ENCODE measurements at places on chromosomes 3 and 15.

DNA sequence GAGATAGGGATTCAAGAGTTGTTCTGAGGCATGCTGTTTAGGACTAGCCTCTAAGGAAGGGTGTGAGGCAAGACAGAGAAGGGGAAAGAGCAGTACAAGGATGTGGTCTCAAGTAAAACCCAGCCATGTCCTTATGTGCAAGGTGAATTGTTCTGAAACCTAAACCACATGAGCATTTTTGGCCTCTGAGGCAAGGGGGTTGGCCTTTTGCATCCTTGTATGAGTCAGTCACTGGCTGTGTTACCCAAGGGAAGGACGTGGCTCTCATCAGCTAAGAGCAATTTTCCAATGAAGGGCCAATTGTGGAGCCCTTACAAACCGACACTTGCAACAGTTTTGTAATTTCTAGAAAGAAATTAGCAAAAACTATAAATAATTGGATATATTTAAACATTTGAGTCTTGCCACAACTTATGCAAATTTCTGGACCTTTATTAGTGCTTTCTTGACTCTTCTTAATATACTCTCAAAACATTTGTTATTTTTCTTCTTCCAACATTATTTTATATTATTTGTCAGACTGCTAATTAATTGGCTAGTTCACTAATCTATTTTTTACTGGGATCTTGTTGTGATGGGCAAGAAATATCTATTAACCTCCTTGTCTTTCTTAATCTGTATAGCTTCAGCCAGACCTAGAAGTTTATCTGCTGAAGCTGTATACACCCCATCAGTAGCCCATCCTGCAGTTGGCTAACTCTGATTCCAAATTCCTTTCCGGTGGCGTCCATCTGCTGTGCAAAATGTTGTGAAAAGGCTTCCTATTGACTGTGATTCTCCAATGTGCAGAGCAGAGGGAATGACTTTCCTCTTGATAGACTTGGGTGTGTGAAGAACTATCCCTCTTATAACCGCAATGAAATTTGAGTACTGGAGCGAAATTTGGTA, 97.7 kb upstream of the P2RY1 start:
- no peak for DNase-seq

- DNase-seq, result peak; percentile 52
These were observed 33.9 kb downstream of the MYO5C start for GRCh38 chr15:52261498-52262242.

- no peak for DNase-seq
These were observed 42.7 kb upstream of the MTMR10 start for GRCh38 chr15:31034152-31034551.

- no peak for DNase-seq
These were observed 274 bp upstream of the ZCWPW2 start for GRCh38 chr3:28348265-28348628.

DNA sequence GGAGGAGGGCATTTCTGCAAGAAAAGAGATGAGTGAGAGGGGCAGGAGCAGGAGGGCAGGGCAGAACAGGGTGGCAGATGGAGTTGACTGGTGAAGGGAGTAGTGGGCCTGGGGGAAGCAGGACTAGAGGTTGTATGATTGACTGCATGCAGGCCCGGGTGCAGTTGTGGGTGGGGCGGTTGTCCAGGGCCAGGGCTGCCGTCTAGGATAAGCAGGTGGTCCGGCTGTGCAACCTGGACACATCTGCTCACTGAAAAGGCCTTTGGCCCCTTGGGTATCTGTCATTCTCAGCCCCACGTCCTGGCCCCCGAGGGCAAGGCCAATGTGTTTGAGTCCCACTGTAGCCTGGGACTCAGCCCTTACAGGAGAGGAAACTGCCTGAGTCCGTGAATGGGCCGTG, 25.4 kb downstream of the ALS2CL start:
- no peak for DNase-seq

GRCh38 chr3:129123314-129124060, 1.9 kb upstream of the RAB43 start:
- no peak for DNase-seq

DNA sequence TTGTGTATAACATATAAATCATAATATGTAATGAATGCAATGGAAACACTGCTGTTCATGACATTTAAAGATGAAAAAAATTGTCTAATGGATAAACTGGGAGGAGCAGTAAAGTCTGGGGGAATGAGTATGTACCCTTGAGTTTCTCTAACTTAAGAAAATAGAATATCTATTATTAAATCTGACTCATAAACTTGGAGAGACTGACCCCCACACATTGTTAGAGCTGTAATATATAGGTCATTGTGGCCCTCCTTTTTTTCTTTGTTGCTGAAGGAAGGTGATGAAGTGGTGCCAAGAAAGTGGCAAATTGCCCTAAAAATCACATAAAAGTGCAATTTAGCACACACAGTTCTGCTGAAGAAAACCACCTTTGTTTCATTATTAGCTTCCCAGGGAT, 389.8 kb upstream of the RARB start:
- DNase-seq, result no peak

GRCh38 chr15:39776068-39776467, 6.6 kb downstream of the FSIP1 start:
- DNase-seq, result no peak

- DNase-seq, result no peak
These were observed 14.3 kb downstream of the ZIC4 start for GRCh38 chr3:147391781-147392624.

- no peak for DNase-seq
These were observed 239.9 kb upstream of the LRTM1 start for GRCh38 chr3:55167586-55168317.

DNA sequence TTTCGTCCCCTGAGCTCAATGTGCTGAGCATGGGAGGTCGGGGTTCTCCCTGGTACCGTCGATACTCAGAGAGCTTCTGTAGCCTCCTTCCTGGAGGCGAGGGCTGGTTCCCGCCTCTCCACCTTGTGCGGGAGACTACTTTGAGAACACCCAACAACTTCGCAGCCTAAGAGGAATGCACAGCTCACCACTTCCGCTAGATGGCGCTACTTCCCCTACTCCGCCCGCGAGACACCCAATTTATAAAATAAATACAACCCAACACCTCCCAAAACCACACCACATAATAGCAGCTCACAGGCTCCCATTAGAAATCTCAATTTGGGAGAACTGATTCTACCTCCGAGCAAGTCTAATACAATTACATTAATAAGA, 1.2 kb downstream of the RGMA start:
- DNase-seq, result peak; percentile 58

DNA sequence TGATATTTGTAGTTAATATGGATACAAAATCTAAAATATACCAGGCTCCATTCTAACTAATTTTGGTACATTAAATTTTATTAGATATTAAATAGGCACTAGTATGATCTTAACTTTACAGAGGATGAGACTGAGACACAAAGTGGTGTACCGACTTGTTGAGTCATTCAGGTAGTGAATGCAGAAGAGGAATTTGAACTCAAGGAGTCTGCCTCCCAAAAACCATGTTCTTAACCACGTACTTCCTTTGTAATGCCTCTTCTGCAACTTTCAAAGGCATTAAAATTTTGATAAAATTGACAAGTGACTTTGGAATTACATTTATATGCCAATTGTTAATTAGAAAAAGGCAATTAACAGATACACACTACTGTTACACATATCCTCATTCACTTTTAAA, 61.8 kb downstream of the ZBBX start:
- DNase-seq, result no peak

- no peak for DNase-seq
These were observed 12.1 kb upstream of the CTSH start for GRCh38 chr15:78956937-78957336.

GRCh38 chr15:43508991-43509659, 8.3 kb upstream of the MAP1A start:
- no peak for DNase-seq

Data from CD4-positive, alpha-beta T cell treated with Interleukin-6 at 100 ng/mL for 8 hours (primary cell).